Glutamatergic neuron (in vitro differentiated cells): ENCODE measurements at places on chromosomes 7 and 10. TPM values are rescaled to one million over a fixed set of nuclear protein-coding genes. Genes with fewer than 3 reads are reported as not detected.

DNA sequence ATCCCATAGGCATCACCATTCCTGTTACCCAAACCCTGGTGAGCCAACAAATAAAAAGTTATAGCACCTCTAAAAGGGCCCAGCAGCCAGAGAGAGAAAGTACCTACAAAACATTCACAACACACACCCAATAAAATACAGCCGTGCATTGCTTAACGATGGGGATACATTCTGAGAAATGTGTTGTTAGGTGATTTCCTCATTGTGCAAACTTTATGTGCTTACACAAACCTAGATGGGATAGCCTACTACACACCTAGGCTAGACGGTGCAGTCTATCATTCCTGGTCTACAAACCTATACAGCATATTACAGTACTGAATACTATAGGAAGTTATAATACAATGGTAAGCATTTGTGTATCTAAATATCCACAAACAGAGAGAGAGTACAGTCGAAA, 44.9 kb upstream of the UCN3 start:
- no peak for DNase-seq

GRCh38 chr10:6603142-6604125, 23.4 kb upstream of the PRKCQ start:
- DNase-seq: no peak

DNA sequence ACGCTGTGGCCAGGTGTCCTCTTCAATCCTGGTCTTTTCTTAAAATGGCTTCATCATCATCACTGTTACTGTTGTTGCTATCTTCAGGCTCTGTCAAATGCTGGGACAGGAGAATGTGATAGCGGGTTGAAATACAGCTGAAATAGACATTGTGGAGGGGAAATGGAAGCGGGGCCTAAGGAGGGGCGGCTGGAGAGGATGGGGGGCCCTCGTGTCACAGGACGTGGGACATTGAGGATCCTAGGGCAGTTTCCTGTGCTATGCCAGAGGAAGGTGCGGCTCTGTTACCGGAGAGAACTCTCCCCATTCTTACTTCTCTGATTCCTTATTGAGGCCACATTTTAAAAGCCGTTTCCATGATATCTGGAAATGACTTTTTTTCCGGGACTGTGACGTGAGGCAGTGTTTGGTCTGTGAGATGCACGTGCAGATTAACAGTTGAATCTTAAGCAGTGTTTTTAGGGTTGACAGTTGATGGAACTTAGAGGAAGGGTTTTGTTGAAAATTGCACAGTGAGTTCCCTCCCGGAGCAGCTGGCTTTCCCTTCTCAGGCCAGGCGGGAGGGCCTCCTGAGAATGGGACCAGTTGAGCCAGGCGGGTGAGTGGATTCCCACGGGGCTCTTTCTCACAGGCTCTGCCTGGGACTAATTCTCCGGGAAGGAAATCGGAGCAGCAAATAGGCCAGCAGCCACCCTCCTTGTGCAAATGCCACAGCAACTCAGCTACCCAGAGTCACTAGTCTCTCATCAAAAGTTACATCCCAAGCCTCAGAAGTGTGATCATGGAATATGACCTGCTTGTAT, 125.2 kb downstream of the TACC2 start:
- peak; percentile 54 for DNase-seq

GRCh38 chr7:133853706-133854276, 273.3 kb upstream of the LRGUK start:
- no peak for DNase-seq

Gene MMP21
- not detected for total RNA-seq

GRCh38 chr10:24935504-24936292, 16.7 kb downstream of the PRTFDC1 start:
- no peak for DNase-seq

- no peak for DNase-seq
Observed at GRCh38 chr7:24797270-24797669, 40.0 kb upstream of the GSDME start.

Gene SH2D4B
- 0.12 TPM for total RNA-seq
